HTR-8/SVneo (cell line): ENCODE measurements at places on chromosomes 5 and 9.

DNA sequence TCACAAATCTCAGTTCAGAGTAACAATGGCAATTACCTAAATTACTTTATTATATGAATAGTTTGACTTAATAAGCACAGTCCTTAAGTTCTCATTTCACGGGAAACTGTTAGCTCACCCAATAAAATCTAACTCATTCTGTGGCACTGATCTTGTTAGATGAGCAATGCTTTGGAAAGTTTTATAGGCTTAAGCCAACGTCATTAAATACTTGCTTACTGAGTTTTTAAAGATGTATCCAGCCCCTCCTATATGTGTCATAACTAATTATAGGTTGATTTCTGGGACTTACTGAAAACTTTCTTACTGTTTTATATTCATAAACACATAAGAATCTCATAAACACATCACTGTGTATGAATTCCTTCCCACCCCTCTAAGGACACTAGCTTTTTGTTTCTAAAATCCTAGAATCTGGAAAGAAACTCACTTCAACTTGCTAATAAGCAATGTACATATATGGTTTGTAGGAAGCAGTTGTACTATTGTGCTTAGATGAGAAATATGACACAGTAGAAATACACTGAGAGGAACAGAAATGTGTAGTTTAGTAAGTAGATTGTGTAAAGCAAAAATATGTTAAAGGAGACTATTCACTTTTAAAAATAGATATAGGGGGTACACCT is 14.1 kb upstream of the MARCOL start:
- DNase-seq: no peak

DNA sequence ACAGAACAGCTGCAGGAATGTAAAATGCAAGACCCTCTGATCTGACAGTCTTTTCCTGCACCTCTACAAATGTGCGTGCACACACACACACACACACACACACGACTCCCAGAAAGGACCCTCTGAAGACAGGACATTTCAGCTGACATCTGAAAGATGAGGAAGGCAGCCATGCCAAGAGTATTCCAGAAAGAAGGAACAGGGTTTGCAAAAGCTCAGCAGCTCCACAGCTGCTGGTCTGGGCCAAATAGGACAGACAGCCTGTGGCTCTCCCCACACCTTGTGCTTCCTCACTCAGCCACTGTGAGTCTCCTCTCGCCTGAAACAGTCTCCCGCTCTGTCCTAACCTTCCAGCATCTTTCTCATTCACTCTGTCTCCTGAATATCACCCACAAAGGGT is 189.0 kb downstream of the PALM2AKAP2 start:
- DNase-seq: peak; percentile 29

DNA sequence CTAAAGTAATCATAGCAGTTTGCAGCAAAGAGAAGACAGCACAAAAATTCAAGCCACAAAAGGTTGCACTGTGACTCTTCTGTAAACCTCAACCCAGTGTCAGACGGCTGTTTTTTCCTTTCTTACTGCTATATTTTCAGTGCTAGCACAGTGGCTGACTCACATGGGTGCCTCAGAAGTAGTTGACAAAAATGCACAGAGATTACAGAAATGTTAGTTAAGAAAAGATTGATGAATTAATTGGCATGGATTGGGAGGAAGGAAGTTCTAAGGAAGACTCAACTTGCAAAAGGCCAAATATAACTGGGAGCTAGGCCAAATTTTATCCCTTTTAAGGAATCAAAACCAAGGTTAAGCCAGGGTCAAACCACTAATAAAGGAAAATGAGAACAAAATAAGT is 43.7 kb upstream of the ITGA1 start:
- no peak for DNase-seq

DNA sequence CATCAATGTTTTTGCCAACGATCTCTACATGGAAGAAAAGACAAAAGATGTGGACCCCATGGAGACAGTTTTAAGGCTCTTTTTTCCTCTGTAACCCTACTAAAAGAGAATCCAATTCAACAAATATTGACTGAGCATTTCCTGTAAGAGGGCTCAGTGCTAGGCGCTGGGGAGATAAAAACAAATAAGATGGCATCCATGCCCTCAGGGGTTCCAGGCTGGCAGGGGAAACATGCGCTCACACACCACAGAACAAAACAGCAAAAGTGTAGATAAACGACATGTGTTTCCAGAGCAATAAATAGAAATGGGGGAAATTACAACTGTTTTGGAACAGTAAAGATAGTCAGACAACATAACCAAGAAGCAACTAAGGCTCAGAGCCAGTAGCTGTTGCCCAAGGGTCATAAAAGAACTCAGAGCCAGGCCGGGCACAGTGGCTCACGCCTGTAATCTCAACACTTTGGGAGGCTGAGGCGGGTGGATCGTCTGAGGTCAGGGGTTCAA is 25.2 kb downstream of the ZNF608 start:
- no peak for DNase-seq

DNA sequence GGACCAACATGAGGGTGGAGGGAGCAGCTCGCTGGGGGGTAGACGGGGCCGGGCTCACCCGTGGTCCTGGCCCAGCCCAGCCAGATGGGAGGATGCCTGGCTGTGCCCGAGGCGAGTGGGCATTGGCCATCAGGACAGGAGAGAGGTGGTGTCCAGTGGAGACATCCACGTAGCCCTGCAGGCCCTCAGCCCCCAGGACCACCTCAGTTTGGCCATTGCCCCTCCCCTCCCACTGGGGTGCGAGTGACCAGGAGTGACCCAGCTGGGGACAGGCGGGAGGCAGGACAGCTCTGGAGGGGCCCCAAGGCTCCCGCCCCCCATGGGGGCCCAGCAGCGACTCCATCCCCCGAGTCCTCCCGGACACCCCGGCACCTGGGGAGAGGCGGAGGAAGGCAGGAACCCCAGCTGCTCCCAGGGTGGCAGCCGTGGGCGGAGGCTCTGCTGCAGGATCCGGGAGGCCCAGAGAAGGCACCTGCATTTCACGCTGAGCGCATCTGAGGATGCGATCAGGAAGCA is 8.3 kb downstream of the NOXA1 start:
- DNase-seq: no peak

- DNase-seq: peak; percentile 81
Measured at GRCh38 chr5:134004626-134005416, at the start of gene VDAC1. Gene VDAC1 (minus strand): TSS chr5:134004975. CDS start chr5:133993012, 11,963 bp downstream.

GRCh38 chr9:105710638-105711037 is 16.3 kb downstream of the TMEM38B start:
- no peak for DNase-seq

- DNase-seq: no peak
Measured at GRCh38 chr9:108484468-108484867, 371.3 kb downstream of the ACTL7B start.

DNA sequence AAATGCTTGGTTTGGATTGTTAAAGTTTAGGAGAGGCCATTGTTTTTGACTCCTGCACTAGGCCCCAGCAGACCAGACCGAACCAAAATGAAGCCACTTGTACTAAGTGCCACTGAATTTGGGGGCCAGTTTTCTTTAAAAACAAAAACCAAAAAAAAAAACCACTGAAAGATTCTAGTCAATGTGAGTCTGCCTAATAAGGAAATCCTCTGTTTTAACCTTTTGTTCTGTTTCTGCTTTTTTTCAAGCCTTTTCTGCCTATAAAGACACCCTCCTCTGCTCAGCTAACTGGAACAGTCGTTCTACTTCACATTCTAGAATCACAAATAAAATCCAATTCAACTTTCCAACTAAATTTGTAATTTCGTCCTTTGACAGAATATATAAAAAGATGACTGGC is 64.9 kb downstream of the SERINC5 start:
- no peak for DNase-seq

DNA sequence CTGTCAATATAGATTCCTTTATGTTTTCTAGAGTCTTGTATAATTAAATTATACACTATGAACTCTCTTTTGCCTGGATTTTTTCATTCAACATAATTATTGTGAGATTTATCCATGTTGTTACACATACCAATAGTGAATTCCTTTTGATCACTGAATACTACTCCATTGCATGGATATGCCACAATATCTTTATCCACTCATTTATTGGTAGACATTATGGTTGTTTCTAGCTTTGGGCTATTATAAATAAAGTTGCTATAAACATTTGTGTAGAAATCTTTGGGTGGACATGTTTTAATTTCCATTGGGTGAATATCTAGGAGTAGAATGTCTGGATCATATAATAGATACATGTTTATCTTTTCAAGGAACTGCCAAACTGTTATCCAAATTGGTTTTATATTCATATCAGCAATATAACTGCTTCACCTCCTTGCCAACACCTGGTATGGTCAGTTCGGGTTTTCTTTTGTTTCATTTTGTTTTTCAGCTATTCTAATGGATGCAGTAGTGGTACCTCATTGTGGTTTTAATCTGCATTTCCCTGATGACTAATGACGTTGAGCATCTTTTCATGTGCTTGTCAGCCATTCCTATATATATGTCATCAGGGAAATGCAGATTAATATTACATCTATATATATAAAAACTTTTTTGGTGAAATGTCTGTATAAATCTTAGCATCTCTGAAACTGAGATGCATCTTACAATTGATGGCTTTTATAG is 32.1 kb upstream of the TCF7 start:
- no peak for DNase-seq

DNA sequence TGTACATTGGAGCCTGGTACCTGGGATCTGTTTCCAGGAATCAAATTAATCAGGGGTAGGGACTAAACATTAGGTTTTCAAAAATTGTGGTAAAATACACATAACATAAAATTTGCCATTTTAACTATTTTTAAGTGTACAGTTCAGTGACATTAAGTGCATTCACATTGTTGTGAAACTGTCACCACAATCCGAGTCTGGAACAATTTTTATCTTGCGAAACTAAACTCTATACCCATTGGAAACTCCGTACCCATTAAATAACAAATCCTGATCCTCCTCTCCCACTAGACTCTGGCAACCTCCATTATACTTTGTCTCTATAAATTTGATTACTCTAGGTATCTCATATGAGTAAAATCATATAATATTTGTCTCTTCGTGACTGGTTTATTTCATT is 486.2 kb downstream of the GADD45G start:
- DNase-seq: no peak

DNA sequence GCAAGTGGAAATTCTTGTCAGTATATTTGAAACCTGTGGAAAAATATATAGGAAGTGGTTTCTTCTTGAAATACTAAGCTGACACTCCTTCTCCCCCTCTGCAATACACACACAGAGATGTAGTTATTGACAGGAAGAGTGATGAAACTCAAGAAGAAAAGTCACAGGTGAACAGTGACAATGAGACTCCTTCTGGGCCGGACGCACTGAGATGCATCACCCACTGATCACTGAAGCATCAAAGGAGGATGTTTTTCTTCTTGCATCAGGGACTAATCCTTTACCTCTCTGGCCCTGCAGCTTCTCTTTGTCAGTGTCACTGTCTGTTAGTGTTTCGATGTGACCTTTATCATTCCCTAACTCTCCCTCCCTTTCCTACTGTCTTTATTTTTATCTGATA is 1864.2 kb upstream of the C9orf72 start:
- no peak for DNase-seq

DNA sequence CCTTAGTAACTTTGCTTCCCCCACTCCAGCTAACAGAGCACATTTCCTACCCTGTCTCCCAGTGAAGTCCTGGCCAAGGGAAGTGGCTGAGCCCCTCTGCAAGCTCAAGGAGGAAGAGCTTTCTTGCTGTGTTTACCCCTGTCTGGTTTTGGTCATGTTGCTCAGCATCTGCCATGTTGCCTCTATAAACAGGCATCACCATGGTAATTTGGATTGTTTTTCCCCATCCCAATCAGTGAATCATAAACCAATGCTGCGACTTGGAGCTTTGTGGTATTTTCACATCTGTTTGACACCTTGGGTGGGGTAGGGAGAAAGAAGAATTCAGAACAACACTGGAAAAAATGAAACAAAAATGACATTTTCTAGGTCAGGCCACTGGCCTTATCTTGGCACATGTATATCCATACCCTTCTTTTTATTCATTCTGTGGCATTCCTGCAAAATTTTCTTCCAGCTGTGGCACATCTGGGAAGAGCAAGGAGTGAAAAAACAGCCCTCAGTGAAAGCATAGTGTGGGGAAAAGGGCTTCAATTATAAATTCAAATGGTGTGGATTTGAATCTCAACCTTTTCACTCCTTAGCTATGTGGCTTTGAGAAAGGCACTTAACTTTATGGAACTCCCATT is 42.5 kb downstream of the SLIT3 start:
- DNase-seq: no peak

- DNase-seq: no peak
Measured at GRCh38 chr5:134409321-134409720, 2.4 kb downstream of the CDKN2AIPNL start.

GRCh38 chr9:69371001-69371400 is 46.0 kb downstream of the ENTREP1 start:
- DNase-seq: no peak

GRCh38 chr5:14257995-14258403 is 114.9 kb downstream of the TRIO start:
- no peak for DNase-seq

DNA sequence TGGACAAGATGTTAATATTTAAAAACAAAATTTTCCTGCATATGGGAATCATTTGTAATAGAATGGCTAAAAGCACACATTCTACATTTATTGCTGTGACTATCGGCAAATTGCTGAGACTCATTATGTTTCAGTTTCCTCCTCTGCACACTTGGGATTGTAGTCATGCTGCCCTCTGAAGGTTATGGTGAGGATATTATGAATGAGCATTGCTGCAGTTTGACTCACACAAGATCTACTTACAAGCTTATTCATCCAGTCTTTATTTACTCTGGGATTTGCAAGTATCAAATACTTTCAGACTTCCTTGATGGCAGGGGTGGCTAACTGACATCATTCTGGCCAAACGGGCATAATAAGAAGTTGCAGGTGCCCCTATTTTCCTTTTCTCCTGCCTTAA is 9.5 kb upstream of the NFIL3 start:
- no peak for DNase-seq
